GM12864 (cell line): ENCODE measurements at places on chromosomes 5 and 9.

- DNase-seq, result no peak
These were observed 21.6 kb upstream of the NNT start for GRCh38 chr5:43581398-43581797.

DNA sequence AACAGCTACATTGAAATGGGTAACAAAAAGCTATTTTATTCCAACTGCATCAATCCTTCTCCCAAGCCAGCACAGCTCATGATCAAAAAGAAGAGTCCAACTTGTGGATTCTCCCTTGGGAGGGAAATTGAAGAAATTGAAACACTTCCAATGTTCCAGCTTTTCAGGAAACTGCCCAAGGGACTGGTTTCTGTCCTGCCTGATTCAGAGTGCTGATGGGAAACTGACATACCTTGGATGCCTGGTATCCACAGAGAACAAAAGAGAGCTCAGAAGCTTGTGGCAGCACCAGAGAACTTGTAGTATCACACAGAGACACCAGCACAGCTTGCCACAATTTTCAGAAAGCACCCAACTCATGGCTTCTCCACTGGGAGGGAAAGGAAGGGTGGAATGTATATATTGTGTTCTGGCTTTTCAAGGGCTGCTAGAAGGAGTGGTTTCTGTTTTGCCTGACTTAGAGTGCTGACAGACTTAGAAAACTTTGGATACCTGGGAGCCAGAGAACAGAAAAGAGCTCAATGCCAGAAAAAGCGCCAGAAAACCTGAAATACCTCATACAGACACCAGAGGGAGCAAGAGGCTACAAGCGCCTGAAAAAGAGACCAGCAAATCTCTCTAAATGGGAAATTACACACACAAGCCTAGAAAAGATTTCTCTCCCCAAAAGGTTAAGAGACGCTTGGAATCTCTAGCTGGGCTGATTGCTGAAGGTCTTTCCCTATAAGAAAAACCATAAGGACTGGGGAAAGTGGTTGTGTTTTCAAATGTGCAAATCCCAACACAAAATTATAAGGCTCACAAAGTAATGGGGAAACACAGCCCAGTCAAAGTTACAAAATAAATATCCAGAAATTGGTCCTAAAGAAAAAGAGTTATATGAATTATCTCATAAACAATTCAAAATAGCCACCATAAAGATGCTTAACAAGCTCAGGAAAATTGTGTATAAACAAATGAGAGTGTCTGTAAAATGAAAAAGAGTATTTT, 178.8 kb downstream of the SPOCK1 start:
- no peak for DNase-seq

- no peak for DNase-seq
These were observed 356.2 kb upstream of the NUDT12 start for GRCh38 chr5:103918668-103919367.

DNA sequence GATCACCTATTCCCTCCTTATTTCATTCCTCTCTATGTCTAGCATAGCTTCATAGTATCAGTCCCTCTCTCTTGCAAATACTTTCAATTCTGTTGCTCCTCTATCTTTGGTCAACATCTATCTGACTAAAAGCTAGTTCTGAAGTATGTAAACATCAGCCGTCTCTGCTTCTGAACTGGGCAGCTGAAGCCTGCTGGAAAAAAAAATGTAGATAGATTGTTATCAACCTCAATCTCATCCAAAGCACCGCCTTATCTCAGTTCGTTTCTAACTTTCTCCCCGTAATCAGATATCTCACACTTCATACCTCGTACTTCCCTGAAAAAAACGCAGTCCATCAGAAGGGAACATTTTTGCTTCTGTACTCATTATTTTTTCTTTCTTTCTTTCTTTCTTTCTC, 4.5 kb upstream of the SEMA6A start:
- no peak for DNase-seq

DNA sequence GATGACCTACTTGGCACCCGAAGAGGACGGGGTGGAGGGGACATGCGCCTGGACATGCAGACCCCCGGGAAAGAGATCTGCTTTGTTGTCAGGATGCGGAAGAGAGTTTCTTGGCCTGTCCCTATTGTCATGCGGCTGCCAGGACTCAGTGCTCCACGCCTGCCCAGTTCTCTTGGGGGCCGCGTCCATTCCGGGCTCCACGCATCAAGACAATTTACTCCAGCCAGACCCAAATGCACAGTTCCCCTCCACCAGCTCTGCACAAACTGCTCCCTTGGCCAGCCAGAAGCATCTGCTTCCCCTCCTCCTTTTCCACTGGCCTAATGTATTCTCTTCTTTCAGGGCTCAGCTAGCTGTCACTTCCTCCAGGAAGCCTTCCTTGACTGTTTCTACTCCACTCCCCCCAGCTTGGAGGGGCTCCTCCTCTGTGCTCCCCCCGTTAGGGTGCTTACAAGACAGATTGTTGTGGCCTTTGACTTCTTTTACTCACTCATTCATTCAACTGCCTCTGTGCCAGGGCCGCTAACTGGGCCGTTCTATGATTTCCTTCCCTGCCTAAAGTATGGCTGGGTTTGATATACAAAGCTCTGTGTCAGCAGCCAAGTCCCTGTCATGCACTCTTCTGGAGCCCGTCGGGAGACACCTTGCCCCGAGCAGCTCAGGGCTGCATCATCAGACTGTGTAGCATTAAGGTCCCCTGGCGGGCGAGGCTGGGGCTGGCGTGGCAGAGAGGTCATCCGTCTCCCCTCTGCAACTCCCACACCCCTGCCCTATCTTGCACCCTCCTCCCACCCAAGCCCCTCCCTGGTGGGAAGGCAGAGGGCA, 6.6 kb downstream of the FIBCD1 start:
- no peak for DNase-seq

GRCh38 chr5:159101685-159102084, 2.0 kb upstream of the EBF1 start:
- DNase-seq, result no peak

- no peak for DNase-seq
These were observed 32.3 kb upstream of the CDK5RAP2 start for GRCh38 chr9:120612218-120612617.
